ENCODE measurements at places on chromosomes 4 and X.
A peak's percentile ranks its signal among the peaks of the same experiment; 100 is the strongest.

DNA sequence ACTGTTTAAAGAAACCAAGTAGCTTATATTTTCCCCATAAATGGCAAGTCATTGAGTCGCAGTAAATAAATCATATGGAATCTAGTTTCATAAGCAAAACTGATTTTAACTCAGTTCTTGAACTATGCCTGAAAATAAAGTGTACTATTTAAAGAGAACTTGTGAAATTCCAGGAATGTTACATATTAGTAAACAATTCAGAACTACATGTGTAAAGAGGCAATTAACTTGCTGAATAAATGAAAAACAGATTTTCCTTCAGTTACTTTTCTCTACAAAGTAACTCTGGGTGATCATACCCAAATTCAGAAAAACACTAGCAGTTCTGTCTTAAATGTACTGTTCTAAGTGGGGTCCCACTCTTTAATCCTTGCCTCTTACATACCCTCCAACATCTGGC, 236.1 kb upstream of the EDNRA start:
- DNase-seq = no peak

DNA sequence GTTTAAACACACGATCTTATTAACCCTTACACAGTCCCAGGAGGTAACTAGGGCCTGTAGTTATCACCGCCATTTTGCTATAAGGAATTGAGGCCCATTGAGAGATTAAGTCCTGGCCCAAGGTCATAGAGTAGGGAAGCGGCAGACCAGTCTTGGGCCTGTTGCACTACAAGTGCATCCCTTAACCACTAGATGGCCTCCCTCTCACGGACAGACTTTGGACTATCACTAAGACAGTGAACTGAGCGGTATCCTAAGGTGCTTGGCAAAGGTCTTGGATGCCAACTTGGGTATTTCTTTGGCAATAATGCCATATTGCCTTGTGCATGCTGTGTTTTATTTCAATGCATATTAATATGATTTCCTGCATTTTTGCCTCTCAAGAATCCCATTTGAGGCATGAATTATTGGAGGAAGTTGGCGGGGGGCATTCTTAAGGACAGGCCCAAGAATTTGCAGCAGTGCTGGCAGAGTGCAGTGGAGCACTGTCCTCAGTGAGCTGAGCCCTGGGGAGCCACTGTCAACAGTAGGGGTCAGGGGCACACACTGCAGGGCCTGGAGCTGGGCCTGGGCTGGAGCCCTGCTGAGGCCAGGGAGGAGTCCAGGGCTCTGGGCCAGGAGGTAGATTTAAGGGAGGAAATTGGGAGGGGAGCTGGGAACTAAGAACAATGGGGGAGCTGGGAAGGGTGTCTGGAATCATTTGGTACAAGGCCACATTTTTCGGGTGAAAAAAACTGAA, 147.4 kb downstream of the SMIM20 start:
- DNase-seq = no peak

DNA sequence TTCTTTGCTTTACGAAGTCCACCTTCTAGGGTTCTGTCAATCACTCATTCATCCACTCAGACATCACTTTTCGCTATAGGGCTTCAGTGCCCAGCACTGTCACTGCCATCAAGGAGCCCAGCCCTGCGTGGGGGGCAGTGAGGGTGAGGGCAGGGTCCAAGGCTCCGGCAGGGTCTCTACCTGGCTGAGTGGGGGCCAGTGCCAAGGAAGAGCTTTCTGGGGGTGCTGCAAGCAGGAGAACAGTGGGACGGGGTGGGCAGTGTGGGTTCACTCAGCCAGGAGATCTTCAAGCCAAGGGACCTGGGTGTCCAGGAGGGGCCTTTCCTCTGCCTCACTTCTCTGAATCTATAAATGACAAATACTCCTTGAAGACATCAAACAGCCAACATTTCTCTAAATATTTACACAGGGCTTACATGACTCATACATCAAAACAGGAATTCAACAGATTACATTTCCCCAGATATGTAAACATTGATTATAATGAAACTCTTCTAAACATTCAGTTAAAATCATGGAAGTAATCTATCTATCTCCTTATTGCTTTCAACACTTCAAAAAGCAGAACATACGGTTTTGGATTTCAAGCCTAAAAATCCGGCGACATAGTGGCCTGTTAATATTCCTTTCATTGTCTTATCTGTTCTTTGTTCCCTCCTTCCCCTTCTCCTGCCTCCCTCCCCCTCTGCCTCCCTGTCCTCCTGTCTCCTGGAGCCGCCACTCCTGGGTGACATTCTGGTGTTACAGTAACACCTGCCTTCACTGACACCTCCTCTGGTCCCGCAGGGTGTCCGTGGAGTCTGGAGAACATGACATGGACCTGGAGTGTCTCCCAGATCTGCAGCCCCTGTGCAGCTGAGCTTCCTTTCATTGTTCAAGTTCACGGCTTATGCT, 94.4 kb upstream of the ADRA2C start:
- DNase-seq = no peak

DNA sequence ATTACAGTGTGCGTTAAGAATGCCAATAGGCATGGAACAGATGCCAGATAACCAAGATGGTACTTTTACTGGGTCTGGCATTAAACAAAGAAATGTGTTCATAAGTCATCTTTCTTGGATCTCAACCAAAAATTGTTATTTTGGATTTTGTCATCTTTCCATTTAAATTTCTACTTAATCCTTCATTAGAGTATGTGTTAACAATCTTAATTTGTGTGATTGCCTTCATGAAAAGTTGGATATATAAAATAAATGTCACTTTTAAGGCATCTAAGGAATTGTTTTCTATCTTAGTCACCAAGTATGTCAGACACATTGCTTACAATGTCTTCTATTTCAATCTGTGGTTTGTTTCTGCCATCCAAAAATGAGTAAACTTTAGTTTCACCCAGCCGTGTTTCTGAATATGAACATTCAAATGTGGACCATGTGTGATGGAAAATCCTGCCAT, 87.5 kb downstream of the PALLD start:
- no peak for DNase-seq

GRCh38 chrX:41087201-41087600, 2.0 kb downstream of the USP9X start:
- no peak for DNase-seq

GRCh38 chr4:88597970-88598660, 5.8 kb downstream of the HERC3 start:
- no peak for DNase-seq

- no peak for DNase-seq
Measured at GRCh38 chr4:52051615-52052474, 741 bp downstream of the SPATA18 start.

GRCh38 chrX:136780763-136781162, at the start of gene ARHGEF6:
Gene ARHGEF6 (minus strand): TSS chrX:136780932. CDS start chrX:136780882, 50 bp downstream.
- DNase-seq = peak; percentile 22
